ENCODE measurements at places on chromosomes 5 and 9.

DNA sequence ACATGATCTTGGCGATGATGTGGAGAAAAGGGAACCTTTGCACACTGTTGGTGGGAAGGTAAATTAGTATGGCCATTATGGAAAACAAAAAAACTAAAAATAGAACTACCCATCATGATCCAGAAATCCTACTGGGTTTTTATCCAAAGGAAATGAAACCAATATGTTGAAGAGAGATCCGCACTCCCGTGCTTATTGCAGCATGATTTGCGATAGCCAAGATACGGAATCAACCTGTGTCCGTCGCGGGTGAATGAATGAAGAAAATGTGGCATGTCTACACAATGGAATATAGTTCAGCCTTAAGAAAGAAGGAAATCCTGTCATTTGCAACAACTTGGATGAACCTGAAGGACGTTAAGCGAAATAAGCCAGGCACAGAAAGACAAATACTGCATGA, 84.5 kb downstream of the TTLL11 start:
- DNase-seq = no peak

DNA sequence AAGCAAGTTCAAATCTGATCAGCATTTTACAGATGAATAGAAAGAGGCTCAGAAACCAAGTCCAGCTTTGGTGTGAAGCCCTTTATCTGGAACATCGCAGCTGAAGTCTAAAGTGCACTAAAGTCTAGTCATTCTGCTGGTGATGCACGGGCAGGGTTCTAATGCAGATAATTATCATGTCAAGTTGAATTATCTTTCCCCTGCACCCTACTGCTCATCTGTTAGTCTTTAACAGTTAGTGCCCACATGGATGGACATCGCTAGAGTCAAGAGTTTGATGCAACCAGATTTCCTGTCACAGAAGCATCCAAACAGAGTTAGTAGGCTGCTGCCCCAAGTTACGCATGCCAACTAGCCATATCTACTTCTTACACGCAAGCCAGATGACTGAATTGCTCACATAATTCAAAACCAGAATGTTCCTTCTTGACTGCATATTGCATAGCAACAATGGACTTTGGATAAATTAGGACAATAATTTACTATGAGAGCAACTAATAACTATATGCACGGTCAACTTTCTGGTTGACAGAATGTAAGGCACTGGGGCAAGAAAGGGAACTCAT, 1.6 kb upstream of the TOMM5 start:
- DNase-seq = no peak

DNA sequence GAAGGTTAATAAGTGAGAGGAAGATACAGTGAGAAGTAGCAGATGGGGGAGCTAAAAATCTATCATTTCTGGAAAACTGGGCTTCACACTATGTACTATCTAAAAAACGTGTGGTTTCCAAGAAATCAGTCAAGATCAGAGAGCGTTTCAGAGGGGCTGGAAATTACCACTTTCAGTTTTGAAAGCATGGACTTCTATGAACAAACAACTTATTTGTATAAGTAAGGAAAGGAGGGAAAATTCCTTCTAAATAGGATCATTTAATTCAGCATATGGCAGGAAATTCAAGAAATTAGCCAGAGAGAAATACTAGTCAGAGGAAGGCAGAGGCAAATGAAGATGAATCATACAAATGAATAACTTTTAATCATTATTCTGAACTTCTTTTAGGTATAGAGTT, 11.3 kb downstream of the TNC start:
- DNase-seq = no peak

- DNase-seq = no peak
Measured at GRCh38 chr5:172245046-172245445, 38.5 kb downstream of the UBTD2 start.

GRCh38 chr5:175677571-175677970, 19.7 kb downstream of the HRH2 start:
- no peak for DNase-seq

GRCh38 chr9:14173713-14174112, 140.2 kb downstream of the NFIB start:
- DNase-seq = no peak

Measured in CD4-positive, alpha-beta T cell treated with Interleukin-4 for 1 hour (primary cell).